Testis (tissue), 5 donors: ENCODE measurements at places on chromosomes 3 and 15. TPM values are rescaled to one million over a fixed set of nuclear protein-coding genes. Genes with fewer than 3 reads are reported as not detected.

Gene SIDT1
- polyA plus RNA-seq: 5.0 TPM

Gene PLCH1
- 32.1 TPM for polyA plus RNA-seq

Gene IQCF5
- 78.9 TPM for polyA plus RNA-seq

Gene BDH1
- polyA plus RNA-seq: 14.4 TPM

Gene CAMK1
- polyA plus RNA-seq: 62.7 TPM

Gene CLEC3B
- 198 TPM for polyA plus RNA-seq

Gene TTBK2
- 80.8 TPM for polyA plus RNA-seq

DNA sequence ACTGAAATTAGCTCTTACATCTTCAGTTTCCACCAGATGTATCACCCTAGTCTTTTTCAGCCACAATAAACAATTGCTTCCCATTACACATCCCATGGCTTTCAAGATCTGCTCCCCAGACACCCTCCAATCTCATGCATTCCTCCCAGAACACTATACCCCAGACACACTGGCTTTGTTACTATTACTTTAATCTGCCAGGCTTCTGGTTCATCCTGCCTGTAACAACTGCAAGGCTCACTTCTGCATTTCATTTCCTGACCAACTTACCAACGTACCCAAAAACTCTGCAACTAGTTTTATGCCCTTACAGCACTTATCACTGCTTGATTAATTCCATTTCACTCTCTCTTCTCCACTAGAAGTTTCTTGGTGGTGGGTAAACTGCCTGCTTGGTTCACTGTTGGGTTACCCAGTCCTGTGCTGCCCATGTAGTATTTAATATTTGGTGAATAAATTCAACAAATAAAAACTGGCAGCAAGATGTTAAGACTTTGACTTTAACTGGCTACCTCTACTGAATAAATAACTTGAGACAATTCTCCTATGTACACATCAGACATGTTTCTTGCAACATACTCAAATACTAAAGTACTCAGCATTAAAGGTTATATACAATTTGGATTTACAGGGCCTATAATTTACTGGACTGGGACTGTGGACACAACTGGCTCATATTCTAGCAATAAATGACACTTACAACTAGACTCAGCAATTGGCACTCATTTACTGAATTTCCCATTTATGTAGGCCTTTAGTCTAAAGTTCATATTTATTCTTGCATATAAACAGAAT is 2.7 kb downstream of the RPL22L1 start:
- no peak for DNase-seq
- peaks cover 4% of the 10 kb centered on the region for H3K4me1 ChIP-seq
- H3K4me3 ChIP-seq: no peak overlapping the region
- H3K27me3 ChIP-seq: no peaks in the 10 kb centered on the region
- no peaks in the 10 kb centered on the region for H3K36me3 ChIP-seq
- H3K27ac ChIP-seq: no peak overlapping the region

GRCh38 chr3:61371123-61371522 is 119.9 kb upstream of the FHIT start:
- no peaks in the 10 kb centered on the region for H3K27me3 ChIP-seq
- no peaks in the 10 kb centered on the region for H3K4me1 ChIP-seq
- H3K27ac ChIP-seq: no peak overlapping the region
- peak; percentile 36 for DNase-seq

DNA sequence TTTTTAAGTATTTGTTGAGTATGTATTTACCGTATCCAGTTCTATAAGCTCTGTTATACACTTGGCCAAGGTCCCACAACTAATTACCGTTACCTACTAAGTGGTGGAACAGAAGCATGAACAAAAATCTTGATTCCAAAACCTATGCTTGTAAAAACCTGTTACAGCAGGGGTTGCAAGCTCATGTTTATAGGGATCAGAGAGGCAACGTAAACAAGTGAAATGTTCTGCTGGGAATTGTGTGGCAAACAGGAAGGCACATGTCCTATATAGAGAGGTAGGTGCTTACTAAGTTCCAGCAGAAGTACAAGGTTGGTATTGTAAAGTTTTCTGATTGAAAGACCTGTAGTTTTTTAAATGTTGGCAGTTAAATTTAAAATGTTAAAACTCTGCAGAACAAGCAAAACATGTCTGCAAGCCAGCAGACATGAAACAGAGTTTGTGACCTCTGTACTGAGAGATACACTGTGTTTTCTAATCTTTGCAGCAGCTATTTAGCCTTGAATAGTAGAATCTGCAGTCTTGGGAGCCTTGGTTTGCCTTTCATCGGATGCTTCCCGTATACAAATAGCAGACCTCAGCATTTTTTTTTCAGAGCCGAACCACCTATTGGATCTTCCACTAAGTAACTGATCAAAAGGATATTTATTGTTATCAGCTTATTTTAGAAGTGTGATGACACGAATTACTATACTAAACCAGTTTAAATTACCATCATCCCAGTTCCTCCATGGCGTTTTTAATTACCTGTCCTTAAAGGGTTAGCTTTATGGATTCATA is 11.4 kb downstream of the IREB2 start:
- no peak overlapping the region for H3K4me3 ChIP-seq
- DNase-seq: no peak
- peak overlapping the region; percentile 73 for H3K27ac ChIP-seq

- peaks cover 21% of the 10 kb centered on the region for H3K4me1 ChIP-seq
- no peaks in the 10 kb centered on the region for H3K36me3 ChIP-seq
- H3K4me3 ChIP-seq: no peak overlapping the region
- no peaks in the 10 kb centered on the region for H3K27me3 ChIP-seq
Measured at GRCh38 chr15:41575282-41575681, 16.3 kb downstream of the TYRO3 start.

DNA sequence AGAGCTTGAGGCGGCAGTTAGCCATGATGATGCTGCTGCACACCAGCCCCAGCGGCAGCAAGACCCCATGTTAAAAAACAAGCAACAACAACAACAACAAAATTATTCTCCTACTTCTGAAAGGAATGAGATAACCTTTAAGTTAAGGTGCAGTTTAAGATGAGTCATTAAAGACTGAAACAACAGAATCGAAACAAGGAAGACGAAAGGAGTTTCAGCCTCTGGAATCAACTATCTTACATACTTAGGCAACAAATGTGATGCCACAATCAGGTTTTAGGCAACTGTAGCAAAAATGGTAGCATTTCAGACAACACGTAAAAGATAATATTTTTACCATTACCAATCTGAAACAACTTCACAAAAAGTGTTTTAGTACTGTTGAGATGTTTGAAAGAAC is 12.2 kb downstream of the SCAANT1 start:
- no peak overlapping the region for H3K4me3 ChIP-seq
- H3K27ac ChIP-seq: no peak overlapping the region
- no peaks in the 10 kb centered on the region for H3K27me3 ChIP-seq
- no peaks in the 10 kb centered on the region for H3K36me3 ChIP-seq
- DNase-seq: no peak
- peaks cover 6% of the 10 kb centered on the region for H3K4me1 ChIP-seq

DNA sequence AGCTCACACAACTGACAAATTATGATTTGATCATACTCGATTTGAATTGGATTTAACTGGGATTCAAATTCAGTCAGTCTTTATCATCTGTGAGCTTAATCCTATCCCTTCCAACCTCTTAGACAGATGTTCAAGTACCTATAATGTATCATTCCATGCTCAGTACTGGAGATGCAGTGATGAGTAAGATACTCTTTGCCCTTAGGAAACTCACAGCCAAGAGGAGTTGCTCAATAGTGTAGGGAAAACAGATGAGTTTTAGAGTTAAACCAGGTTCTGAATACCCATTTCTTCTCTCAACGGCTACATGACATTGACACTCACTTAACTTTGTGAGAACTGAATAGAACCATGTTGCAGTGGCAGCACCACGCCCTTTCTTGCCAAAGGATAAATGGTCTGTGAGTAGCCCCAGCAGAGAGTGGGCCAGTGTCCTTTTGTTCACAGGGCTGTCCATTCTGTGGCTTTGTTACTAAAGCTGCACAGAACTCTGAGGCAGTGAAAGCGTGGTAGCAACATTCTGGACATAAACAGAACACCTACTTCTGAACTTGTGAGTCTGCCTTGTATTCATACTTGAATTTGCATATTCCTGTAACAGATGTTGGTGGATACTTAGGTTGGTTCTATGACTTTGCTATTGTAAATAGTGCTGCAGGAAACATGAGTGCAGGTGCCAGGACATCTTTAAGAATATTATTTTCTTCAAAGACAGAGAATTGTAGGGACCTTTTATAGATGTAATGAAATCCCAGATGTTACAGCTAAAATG is 91.6 kb downstream of the RASA2 start:
- no peaks in the 10 kb centered on the region for H3K4me1 ChIP-seq
- no peaks in the 10 kb centered on the region for H3K27me3 ChIP-seq
- no peak for DNase-seq
- H3K27ac ChIP-seq: no peak overlapping the region
- H3K4me3 ChIP-seq: no peak overlapping the region
- no peaks in the 10 kb centered on the region for H3K36me3 ChIP-seq

GRCh38 chr3:122697952-122698620 is 17.4 kb downstream of the PARP14 start:
- no peaks in the 10 kb centered on the region for H3K27me3 ChIP-seq
- no peak overlapping the region for H3K4me3 ChIP-seq
- no peak for DNase-seq
- no peak overlapping the region for H3K27ac ChIP-seq
- H3K36me3 ChIP-seq: no peaks in the 10 kb centered on the region

- no peak overlapping the region for H3K4me3 ChIP-seq
- DNase-seq: peak; percentile 47
Measured at GRCh38 chr15:93929375-93930094, 301.8 kb upstream of the MCTP2 start.

DNA sequence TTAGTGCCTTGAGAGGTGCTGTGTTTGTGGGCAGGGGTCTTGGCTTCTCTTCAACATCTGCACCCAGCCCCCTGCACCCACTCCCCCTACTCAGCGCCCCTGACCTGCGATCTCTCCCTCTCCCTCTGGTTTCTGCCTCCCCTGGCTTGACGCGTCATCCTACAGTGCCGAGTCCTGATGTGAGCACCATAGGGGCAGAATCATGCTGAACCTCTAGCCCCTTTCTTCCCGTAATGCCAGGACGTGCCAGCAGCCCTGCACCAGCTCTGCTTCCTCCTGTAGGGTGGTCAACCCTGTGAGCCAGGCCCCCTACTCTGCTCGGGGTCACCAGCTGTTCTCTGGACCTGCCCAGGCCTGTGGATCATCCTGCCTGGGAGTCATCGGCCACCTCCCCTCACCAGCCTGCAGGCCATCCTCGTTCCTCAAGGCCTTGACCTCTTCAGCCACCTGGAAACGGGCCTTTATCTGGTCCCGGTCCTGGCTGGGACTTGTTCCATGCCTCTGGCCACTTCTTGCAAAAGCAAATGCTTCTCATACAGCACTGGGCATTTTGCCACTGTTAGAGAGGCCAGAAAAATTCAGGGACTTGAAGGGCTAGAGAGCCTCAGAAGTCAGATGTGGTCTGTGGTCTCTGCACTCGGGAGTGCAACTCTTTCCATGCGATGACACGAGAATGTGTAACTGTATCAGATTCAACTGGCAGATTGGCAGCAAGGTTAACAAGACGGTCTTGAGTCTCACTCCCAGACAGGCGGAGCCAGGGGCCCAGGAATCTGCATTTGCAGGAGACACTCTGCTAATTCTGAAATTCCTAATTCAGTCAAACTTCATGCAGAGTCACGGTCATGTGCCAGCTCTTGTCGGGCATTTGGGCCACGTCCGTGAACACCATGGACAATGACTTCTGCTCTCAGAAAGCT is 16.7 kb upstream of the KLF15 start:
- no peak overlapping the region for H3K4me3 ChIP-seq
- no peaks in the 10 kb centered on the region for H3K27me3 ChIP-seq
- peak; percentile 69 for DNase-seq

GRCh38 chr3:46559091-46559704 is 6.9 kb downstream of the LRRC2 start:
- no peak overlapping the region for H3K27ac ChIP-seq
- DNase-seq: no peak
- H3K4me3 ChIP-seq: no peak overlapping the region
- no peaks in the 10 kb centered on the region for H3K36me3 ChIP-seq
- no peaks in the 10 kb centered on the region for H3K27me3 ChIP-seq

DNA sequence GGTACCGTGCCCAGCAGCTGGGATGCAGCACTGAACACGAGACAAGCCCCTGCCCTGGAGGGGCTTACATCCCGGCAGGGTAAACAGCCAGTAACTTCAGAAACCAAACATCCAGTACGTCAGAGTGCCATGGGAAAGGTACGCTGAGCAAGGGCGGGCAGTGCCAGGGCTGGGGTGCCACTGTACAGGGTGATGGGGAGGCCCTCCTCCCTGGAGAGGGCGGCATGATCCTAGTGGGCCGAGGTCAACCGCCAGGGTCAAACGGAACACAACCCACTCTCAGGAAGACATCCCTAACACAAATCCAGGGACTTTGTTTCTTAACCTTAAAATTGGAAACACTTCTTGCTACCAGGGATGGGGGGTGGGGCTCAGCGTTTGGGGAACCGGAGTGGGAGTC is 16.0 kb upstream of the ANPEP start:
- no peaks in the 10 kb centered on the region for H3K36me3 ChIP-seq
- no peak for DNase-seq
- no peak overlapping the region for H3K27ac ChIP-seq

DNA sequence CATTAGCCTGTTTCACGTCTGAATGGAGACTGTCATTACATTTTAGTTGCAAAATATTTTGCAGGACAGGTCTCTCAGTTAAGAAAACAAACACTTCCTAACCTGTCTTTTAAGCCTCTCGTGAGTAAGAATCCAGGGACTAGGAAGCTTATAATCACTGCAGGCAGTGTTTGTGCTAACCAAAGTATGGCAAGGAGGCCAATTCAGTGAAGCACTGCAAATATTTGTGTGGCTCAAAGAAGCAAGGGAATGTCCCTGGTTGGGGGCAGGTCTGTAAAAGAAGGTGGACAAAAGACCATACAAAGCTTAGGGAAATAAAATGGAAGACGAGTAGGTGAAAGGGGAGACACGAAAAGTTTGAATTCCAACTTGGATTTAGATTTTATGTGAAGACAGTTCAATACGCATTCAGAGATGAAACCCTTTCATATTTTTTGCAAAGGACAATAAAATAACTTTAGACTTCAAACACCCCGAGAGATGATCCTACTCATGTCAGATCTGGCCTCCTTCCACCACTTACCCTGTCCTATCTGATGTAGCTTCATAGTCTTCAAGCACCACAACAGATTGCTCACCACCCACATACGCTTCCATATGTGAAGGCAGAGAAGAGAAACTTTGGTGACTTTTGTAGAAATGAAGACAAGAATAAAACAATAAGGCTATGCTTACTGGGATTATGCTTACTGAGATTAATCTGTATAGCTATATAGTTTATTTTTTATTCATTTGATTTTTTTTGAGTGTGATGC is 240.9 kb downstream of the TUSC7 start:
- H3K27ac ChIP-seq: no peak overlapping the region
- no peak overlapping the region for H3K4me3 ChIP-seq
- no peaks in the 10 kb centered on the region for H3K36me3 ChIP-seq
- no peak for DNase-seq

DNA sequence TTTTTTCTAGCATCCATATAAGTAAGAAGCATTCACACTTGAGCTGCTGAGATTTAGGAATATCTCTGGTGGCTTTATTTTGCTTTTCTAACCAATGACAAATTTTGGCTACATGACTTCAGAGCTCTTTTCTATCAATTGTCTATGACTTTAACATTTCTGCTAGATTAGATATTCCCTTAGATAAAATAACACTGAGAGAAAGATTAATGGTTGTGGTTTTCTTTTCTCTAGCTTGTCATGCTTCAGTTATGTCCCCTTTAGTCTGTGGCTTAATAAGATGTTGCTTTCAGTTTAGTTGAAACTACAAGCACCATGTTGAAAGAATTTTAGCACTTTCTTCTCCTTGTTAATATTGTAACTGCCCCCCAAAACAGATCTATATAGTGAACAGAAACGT is 665.6 kb upstream of the CCDC54 start:
- no peak for DNase-seq
- no peak overlapping the region for H3K4me3 ChIP-seq
- no peaks in the 10 kb centered on the region for H3K36me3 ChIP-seq
- H3K4me1 ChIP-seq: no peaks in the 10 kb centered on the region
- no peaks in the 10 kb centered on the region for H3K27me3 ChIP-seq
